Caki2 (cell line): ENCODE measurements at places on chromosomes 4 and X.

DNA sequence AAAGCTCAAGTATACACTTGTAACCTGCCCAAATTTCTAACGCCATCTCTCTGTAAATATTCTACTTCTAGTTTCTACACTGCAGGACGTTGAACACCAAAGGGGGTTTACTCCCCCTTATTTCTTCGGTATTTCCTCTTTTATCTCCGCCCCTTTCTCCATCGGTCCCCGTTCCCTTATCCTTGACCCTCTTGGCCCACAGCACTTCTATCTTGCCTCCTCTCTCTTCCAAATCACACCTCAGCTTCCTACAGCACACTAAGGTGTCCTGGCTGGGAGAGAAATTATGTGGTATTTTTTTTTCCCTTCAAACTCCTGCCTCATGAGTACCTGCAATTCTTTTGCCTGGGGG is 715 bp downstream of the ZMAT1 start:
- DNase-seq = peak; percentile 46

DNA sequence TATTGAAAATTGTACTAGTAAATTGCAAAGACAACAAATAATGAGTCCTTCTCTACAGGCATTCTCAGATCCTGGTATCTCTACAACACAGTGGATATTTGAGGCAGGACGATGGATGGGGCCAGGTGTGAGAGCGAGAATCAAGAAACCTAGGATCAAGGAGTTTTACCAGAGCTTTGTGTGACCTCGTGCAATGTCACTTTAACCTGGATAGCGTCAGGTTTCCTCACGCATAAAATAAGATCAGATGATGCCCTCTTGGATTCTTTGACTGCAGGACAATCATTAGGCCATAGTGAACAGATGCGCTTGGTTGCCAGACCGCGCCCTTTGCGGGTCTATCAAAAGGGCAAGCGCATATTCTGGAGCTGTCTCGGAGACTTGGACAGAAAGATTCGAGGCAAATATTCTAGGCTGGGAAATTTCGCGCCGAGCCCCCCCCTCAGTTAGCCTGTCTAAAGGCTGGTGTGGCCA is 66.6 kb downstream of the FBXO8 start:
- DNase-seq = peak; percentile 13

DNA sequence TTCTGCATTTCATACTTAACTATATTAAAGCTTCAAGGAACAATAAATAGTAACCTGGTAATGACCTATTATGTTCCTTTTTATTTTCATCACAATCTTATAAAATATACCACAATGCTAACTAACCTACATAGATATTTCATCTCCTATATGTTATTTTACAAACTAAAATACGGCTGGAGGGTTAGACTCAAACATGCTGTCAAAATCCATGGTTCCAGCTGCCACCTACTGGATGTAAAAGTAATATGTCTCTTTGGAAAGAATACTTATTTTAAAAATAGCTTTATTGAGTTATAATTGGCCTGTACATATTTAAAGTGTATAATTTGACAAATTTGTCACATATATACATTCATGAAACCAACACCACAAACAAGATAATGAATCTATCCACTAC is 15.0 kb downstream of the RGN start:
- no peak for DNase-seq

DNA sequence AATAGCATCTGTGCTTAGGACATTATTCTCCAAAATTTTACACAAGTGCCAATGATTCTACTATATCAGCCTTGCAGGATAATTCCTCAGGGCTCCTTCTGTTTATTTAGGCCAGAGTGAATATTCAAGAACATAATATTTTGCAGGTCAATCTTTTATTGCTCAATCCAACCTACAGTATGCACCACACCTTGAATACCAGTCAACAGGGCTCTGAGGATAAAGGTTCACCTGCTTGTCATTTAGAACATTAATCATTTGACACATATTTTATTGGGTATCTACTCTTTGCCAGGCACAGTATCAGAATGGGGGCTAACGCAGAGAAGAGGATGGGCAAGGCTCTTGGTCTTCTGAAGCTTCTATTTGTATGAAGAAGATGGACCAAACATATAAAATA is 66.2 kb upstream of the SHISA3 start:
- DNase-seq = no peak

DNA sequence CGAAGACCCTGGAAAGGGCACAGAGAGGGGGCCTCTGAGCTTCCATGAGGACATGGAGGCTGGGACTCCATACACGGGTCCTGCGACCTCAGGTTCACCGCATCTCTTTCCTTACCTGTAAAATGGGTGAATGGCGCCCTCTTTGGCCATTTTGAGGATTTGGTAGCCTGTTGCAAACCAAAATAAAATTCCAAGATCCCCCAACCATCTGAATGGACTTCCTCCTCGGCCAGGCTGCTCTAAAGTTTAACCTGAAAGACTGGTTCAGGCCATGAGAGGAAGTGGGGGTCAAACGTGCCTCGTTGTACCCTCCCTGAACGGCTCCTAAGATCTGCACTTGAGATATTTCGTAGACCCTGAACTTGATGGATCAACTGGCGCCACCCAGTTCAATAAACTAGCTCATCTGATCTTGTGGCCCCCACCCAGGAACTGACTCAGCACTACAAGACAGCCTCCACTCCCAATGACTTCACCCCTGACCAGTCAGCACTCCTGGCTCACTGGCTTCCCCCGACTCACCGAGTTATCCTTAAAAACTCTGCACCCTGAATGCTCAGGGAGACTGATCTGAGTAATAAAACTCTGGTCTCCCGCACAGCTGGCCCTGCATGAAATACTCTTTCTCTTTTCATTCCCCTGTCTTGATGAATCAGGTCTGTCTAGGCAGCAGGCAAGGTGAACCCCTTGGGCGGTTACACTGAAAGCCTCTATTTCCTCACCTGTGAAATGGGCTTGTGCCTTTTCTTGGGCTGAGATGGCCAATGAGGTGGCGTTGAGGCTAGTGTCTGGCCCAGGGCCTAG is 32.9 kb upstream of the GPR78 start:
- DNase-seq = peak; percentile 26

DNA sequence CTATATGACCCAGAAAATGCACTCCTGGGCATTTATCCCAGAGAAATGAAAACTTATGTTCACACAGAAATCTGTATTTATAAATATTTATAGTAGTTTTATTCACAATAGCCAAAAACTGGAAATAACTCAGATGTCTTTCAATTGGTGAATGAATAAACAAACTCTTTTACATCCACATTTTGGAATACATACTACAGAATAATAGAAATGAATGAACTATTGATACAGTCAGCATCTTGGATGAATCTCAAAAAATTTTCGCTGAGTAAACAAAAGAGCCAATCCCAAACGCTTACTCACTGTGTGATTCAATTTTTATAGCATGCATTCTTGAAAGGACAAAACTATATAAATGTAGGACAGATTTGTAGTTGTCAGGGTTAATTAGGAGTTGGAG is 75.1 kb upstream of the HTR2C start:
- no peak for DNase-seq

DNA sequence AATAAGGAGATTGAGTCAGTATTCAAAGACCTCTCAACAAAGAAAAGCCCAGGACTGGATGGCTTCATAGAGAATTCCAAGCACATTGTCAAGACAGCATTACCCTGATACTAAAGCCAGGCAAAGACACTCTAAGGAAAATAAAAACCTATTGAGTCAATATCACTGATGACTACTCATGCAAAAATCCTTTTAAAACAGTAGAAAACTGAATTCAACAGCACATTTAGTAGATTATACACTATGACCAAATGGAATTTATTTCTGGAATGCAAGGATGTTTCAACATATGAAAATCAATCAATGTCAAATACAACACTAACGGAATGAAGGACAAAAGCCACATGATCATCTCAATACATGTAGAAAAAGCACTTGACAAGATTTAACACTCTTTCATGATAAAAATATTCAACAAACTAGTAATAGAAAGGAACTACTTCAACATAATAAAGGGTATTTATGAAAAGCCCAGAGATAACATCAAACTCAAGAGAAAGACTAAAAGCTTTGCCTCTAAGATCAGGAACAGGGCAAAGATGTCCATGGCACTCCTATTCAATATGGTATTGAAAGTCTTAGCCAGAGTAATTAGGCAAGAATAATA is 633.3 kb downstream of the ANKRD50 start:
- peak; percentile 17 for DNase-seq

DNA sequence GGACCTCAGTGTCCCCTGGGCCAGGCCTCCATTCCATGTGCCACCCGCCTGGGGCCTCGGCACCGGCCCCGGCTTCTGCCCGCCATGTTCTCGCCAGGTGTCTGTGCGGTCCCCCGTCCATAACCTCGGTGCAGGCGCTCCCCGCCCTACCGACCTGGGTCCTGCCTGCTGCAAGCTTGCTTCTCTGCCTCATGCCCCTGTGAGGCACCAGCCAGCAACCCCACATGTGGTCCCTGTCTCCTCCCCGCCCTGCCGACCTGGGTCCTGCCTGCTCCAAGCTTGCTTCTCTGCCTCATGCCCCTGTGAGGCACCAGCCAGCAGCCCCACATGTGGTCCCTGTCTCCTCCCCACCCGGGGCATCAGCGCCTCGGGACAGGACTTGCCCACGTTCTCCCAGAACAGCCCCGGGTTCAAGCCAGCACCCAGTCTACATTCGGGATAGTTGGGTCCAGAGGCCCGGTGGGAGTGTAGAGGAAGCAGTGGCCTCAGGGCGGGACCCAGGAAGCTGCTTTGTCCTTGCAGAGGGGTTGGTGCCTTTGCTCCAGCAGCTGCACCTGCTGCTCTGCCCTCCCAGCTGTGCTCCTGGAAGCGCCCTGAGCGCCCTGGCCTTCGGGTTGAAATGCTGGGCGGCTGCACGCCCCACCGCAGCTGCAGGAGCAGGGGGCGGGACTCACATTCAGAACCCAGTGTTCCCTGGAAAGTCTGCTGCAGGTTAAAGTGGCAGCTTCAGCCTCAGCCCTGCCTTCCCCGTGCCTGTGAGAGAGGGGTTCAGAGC is 20.1 kb upstream of the UVSSA start:
- no peak for DNase-seq

- DNase-seq = no peak
Measured at GRCh38 chr4:124934916-124935315, 222.4 kb upstream of the ANKRD50 start.

- no peak for DNase-seq
Measured at GRCh38 chrX:106510713-106511403, 100.9 kb upstream of the RADX start.

- DNase-seq = no peak
Measured at GRCh38 chr4:104905065-104905464, 241.6 kb upstream of the TET2 start.

- no peak for DNase-seq
Measured at GRCh38 chrX:112536544-112536943, 143.2 kb downstream of the LHFPL1 start.

GRCh38 chr4:97582890-97583289 is 560.4 kb downstream of the STPG2 start:
- no peak for DNase-seq
